ENCODE measurements at places on chromosomes 5 and 9.

- no peak overlapping the region for H3K4me3 ChIP-seq
- H3K27ac ChIP-seq, result no peak overlapping the region
- no peak for DNase-seq
- no peaks in the 10 kb centered on the region for H3K4me1 ChIP-seq
- peaks cover 10% of the 10 kb centered on the region for H3K27me3 ChIP-seq
- no peaks in the 10 kb centered on the region for H3K36me3 ChIP-seq
Measured at GRCh38 chr5:168770036-168770498, 190.9 kb upstream of the PANK3 start.

GRCh38 chr5:151002250-151002649, 18.1 kb upstream of the GPX3 start:
- no peak overlapping the region for H3K4me3 ChIP-seq
- H3K4me1 ChIP-seq, result no peaks in the 10 kb centered on the region
- no peak overlapping the region for H3K27ac ChIP-seq
- H3K36me3 ChIP-seq, result no peaks in the 10 kb centered on the region
- DNase-seq, result no peak

DNA sequence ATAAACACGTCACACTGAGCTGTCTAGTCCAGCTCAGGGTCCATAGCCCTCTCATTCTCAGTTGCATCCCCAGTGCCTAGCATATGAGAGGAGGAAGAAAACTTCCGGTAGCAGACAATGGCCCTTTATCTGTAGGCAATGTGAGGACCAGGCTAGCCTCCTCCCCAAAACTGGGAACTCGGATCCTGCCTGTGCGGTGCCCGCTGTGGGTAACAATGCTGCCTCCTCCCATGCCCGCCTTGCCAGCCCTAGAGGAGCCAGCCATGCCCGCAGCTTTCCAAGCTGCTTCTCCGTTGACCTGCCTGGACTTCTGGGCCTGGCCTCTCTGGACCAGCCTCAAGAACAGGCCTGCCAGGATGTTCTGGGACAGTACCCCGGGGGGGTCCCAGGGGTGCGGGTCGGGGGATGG, 74.6 kb upstream of the ORM1 start:
- DNase-seq, result no peak
- no peaks in the 10 kb centered on the region for H3K36me3 ChIP-seq
- H3K27ac ChIP-seq, result no peak overlapping the region
- no peaks in the 10 kb centered on the region for H3K4me1 ChIP-seq
- peaks cover 26% of the 10 kb centered on the region for H3K27me3 ChIP-seq

DNA sequence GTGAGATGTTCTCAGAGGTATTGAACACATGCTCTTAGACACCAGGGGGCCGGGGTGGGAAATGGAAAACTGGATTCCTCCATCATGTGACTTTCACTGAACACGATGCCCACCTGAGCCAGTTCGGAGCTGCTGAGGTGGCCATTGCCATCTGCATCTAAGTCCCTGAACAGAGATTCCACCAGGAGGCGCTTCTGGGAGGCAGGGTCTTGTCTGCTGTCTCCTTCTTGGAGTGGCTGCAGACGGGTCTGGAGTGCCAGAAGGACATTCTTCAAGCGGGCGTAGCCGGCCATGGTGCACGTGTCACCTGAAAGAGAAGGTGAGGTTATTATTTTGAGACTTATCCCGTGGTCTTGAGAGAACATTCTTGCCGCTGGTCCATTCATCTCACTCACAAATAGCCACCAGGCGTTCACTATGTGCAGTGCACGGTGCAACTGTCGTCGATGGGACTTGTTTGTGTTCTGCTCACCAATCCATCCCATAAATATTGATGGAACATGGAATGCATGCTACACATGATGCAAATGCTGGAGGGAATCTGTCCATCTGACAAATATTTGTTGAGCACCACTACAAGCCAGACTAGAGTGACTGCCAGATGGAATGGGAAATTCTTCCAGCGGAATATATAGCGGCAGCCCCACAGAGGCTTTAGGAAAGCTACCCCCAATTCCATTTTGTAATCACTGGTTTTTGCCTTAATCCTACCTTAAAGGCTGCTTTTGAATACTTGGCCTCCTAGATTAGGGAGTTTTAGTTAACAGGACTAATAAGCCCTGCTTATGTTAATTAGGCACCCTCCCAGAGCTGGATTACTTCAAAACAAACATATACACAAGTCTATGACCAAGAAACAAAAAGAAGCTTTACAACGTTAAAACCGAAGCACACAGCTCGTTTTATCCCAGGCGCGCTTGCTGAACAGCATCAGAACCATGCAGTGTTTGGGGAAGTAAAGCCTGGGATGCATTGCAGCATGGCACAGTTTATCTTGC, 264.8 kb downstream of the HSPA4 start:
- DNase-seq, result no peak
- H3K36me3 ChIP-seq, result no peaks in the 10 kb centered on the region
- no peak overlapping the region for H3K4me3 ChIP-seq
- no peaks in the 10 kb centered on the region for H3K4me1 ChIP-seq
- no peak overlapping the region for H3K27ac ChIP-seq
- peaks cover 13% of the 10 kb centered on the region for H3K27me3 ChIP-seq

GRCh38 chr5:127928053-127928452, 155.5 kb upstream of the SLC12A2 start:
- no peaks in the 10 kb centered on the region for H3K36me3 ChIP-seq
- H3K27me3 ChIP-seq, result no peaks in the 10 kb centered on the region
- H3K4me3 ChIP-seq, result no peak overlapping the region
- no peaks in the 10 kb centered on the region for H3K4me1 ChIP-seq
- H3K27ac ChIP-seq, result no peak overlapping the region

DNA sequence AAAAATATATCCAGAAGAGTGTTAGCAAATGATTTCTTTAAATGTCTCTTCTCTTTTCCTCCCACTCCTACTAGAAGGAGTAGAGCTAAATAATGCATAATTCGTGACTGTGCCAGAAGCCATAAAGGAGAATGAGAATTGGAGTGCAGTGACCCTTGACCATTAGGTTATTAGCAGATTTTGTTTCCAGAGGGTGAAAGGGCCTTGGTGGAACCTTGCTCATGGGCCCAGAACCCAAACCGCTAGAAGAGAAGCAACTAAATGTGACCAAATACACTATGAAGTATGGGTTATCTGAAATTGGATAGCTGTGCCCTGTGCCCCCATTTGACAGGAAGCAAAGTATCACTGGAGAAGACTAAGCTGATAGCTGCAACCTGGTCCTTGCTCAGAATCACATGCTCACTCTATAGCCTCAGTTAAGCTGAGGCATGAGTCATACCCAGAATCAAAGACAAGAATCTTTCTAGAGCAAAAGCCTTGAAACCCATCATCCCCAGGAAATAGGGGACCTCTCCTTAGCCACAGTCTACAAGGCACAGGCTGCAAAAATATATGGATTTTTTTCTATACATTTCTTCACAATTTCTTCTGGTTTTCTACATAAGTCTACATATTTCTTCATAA, 36.3 kb downstream of the CAPSL start:
- H3K27ac ChIP-seq, result peak overlapping the region; percentile 92
- peak overlapping the region; percentile 21 for H3K4me3 ChIP-seq
- peaks cover 43% of the 10 kb centered on the region for H3K4me1 ChIP-seq
- no peaks in the 10 kb centered on the region for H3K36me3 ChIP-seq
- no peak for DNase-seq

GRCh38 chr9:112112519-112112918, 62.6 kb downstream of the SUSD1 start:
- H3K4me3 ChIP-seq, result no peak overlapping the region
- H3K36me3 ChIP-seq, result peaks cover 9% of the 10 kb centered on the region

DNA sequence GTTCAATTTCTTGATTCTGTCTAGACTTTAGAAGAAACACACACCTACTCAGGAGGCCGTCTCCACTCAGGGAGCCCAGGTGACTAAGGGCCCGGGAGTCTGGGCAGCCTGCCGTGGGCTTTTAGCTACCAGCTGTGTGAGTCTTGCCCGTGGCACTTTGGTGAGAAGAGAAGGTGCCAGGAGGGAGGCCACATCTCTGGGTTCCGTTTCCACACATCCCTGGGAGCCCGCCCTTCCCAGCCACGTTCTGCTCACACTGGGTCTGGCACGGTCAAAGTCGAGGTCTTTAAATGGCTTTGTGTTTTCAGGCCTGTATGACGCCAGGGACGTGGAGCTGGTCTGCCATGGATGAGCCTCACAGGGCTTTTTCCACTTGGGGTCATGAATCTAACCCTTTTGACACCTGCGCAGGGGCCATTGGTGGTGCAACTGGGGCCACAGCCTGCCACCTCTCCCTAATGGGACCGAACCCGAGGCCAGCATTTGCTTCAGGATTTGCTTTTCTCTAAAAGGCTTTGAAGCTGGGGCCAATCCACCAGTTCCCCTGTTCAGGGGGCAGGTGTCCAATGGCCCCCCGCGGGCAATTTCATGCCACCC, 17.2 kb upstream of the FCN2 start:
- H3K27ac ChIP-seq, result no peak overlapping the region
- no peaks in the 10 kb centered on the region for H3K4me1 ChIP-seq
- no peak overlapping the region for H3K4me3 ChIP-seq
- peaks cover 10% of the 10 kb centered on the region for H3K27me3 ChIP-seq
- H3K36me3 ChIP-seq, result no peaks in the 10 kb centered on the region

- DNase-seq, result no peak
- no peak overlapping the region for H3K4me3 ChIP-seq
- no peaks in the 10 kb centered on the region for H3K4me1 ChIP-seq
- peaks cover 95% of the 10 kb centered on the region for H3K36me3 ChIP-seq
- no peaks in the 10 kb centered on the region for H3K27me3 ChIP-seq
Measured at GRCh38 chr5:96742538-96742937, 65.2 kb downstream of the ERAP1 start.

GRCh38 chr5:156446526-156446925, 119.6 kb downstream of the SGCD start:
- no peaks in the 10 kb centered on the region for H3K4me1 ChIP-seq
- H3K27me3 ChIP-seq, result peaks cover 29% of the 10 kb centered on the region
- DNase-seq, result no peak
- H3K27ac ChIP-seq, result no peak overlapping the region
- no peak overlapping the region for H3K4me3 ChIP-seq

- H3K36me3 ChIP-seq, result no peaks in the 10 kb centered on the region
- no peak overlapping the region for H3K27ac ChIP-seq
- H3K27me3 ChIP-seq, result peaks cover 6% of the 10 kb centered on the region
- no peak overlapping the region for H3K4me3 ChIP-seq
- no peak for DNase-seq
Measured at GRCh38 chr5:147303976-147304375, 69.2 kb downstream of the STK32A start.

- peaks cover 20% of the 10 kb centered on the region for H3K36me3 ChIP-seq
- H3K27ac ChIP-seq, result no peak overlapping the region
- no peak overlapping the region for H3K4me3 ChIP-seq
- H3K27me3 ChIP-seq, result no peaks in the 10 kb centered on the region
Measured at GRCh38 chr5:79663212-79663611, 26.4 kb upstream of the CMYA5 start.

DNA sequence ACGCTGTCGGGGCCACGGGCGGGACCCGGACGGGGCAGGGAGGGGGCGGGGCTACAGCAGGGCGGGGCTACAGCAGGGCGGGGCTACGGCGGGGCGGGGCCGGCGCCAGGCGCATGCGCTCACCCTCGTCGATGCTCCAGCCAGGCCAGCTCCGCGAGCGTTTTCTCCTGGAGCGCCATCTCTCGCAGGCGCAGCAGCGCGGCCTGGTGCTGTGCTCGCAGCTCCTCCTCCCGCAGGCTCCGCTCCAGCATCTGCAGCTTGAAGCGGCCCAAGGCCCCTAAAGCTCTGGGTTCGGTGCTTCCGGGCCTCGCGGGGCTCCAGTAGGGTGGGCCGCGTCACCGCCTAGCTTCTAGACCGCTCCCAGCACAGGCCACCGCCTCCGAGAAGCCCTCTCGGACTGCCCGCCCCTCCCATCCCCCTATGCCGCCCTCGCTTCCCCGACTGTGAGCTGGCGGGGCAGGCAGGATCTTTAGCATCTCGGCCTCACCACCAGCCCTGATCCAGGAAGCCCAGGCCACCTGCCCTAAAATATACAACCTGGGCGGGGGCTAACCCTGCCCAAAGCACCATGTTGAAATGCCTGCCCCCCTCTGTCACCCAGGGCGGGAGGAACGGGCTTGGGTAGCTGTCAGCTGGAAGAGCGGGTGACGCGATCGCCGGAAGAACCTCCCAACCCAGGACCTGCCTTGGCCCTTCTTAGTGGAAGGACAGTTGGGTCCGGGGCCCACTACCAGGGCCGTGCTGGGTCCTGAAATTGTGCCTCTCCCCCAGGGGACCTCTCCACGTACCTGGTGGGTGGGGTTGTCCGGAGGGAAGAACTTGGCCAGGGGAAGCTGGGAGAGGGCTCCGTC, 21.9 kb upstream of the QSOX2 start:
- peak overlapping the region; percentile 79 for H3K4me3 ChIP-seq
- H3K36me3 ChIP-seq, result peaks cover 9% of the 10 kb centered on the region
- peak overlapping the region; percentile 84 for H3K27ac ChIP-seq

DNA sequence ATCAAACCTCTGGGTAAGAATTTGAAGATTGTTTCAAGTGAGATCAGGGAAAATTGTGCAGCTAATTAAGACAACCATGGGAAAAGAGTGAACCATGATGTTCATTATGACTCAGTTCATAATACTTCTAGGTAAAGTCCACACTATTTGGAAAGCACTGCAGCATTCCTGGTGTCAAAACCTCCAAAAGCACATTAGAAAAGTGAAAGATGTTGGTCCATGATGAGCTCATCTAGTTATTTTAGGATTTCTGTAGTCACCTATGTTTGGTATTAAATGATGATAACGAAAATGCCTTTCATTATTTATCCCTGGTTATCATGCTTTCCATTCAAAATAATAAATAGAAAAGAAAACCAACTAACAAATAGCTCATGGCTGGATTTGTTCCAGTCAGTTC, 49.1 kb downstream of the PTCD2 start:
- no peak overlapping the region for H3K4me3 ChIP-seq
- no peaks in the 10 kb centered on the region for H3K4me1 ChIP-seq
- no peak for DNase-seq
- H3K27me3 ChIP-seq, result no peaks in the 10 kb centered on the region
- no peak overlapping the region for H3K27ac ChIP-seq

DNA sequence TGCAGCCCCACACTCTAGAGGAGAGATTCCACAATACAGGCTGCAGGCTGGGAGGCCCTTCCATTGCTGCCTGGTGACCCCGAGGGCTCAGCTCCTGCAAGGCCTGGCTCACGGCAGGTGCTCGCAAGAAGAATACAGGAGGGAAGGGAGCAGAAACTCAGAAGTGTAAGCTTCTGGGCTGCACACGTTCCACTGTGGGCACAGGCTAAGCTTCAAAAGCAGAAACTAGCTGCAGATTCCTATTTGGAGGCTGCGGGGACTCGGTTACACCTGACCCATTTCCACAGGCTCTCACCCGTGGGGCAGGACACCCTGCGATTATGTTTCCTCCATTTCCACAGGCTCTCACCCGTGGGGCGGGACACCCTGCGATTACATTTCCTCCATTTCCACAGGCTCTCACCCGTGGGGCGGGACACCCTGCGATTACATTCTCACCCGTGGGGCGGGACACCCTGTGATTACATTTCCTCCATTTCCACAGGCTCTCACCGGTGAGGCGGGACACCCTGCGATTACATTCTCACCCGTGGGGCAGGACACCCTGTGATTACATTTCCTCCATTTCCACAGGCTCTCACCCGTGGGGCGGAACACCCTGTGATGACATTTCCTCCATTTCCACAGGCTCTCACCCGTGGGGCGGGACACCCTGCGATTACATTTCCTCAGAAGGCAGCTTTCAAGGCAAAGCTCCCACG, 10.3 kb downstream of the LPCAT1 start:
- H3K36me3 ChIP-seq, result peaks cover 70% of the 10 kb centered on the region
- H3K27me3 ChIP-seq, result no peaks in the 10 kb centered on the region
- DNase-seq, result no peak
- peak overlapping the region; percentile 73 for H3K27ac ChIP-seq

- H3K4me1 ChIP-seq, result no peaks in the 10 kb centered on the region
- H3K36me3 ChIP-seq, result no peaks in the 10 kb centered on the region
- H3K27ac ChIP-seq, result no peak overlapping the region
- no peak overlapping the region for H3K4me3 ChIP-seq
Measured at GRCh38 chr5:103298607-103299188, 40.1 kb downstream of the MACIR start.

GRCh38 chr5:151264113-151264512, 11.1 kb downstream of the GM2A start:
- H3K4me3 ChIP-seq, result no peak overlapping the region
- H3K4me1 ChIP-seq, result peaks cover 1% of the 10 kb centered on the region
- no peak for DNase-seq

All from effector memory CD8-positive, alpha-beta T cell (primary cell).